GM04504 (cell line): ENCODE measurements at places on chromosomes 3 and 15.

GRCh38 chr15:63288342-63288741 lies 10.9 kb downstream of the APH1B start:
- DNase-seq, result no peak

GRCh38 chr15:90665288-90666134 lies 51.6 kb upstream of the BLM start:
- DNase-seq, result no peak

- no peak for DNase-seq
Measured at GRCh38 chr15:62165104-62165792, at the start of gene C2CD4B. Gene C2CD4B, minus strand, starts transcription at chr15:62165285. Its CDS starts 301 bp downstream, at chr15:62164984.

DNA sequence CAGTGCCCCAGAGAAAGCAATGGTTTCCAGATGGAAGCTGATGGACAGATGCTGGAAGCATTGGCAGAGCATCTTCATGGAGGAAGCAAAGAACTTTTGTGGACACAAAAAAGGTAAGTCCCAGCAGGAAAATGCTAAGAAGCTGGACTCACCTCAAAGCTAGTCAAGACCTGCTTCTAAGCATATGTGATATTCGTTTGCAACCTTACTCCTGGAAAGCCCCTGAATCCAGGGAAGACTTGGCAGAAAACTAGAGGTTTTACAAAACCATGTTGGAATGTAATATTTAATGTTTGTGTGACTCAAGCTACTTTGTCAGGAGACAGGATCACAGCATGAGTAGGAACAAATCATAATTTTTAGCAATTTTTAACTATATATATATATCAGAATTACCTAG lies 288.2 kb downstream of the BCHE start:
- no peak for DNase-seq
